ENCODE measurements at places on chromosomes 2 and 18.
A peak's percentile ranks its signal among the peaks of the same experiment; 100 is the strongest.

- DNase-seq: no peak
Observed at GRCh38 chr2:76008001-76008702, 297.4 kb upstream of the GCFC2 start.

DNA sequence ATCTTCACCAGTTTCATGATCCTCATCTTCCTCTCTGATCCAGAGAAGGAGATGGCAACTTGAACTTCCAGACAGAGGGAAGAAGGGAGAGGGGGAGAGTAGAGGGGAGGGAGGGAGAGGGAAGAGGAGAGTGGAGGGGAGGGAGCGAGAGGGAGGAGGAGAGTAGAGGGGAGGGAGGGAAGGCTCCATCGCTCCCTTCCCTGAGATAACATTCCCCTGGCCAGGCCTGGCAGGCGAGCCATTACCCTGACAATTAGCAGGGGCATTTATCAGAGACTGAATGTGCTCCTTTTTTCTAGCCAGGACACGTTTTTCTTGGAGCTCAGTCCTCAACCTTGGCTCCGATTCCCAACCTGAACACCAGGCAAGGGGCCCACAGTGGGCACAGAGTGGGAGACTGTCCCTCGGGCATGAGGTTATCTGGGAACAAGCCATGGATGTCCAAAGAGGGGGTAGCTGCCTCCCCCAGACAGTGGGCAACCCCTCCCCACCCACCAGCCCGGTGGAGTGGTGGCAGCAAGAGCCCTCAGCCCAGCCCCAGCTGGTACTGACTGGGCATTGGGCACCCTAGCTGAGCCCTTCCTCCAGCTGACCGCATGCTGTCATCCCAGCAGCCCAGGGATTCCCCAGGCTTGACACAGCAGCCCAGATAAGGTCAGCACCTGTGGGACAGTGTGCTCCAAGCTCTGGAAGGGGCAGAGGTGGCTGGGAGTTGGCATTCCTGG lies 81.8 kb downstream of the TNS1 start:
- no peak for DNase-seq

- no peak for DNase-seq
Observed at GRCh38 chr2:239182981-239183791, 217.6 kb downstream of the HDAC4 start.

- no peak for DNase-seq
Observed at GRCh38 chr2:27336173-27336572, 13.3 kb upstream of the MPV17 start.

- no peak for DNase-seq
Observed at GRCh38 chr2:160558531-160558930, 64.9 kb upstream of the RBMS1 start.

- DNase-seq: peak; percentile 26
Observed at GRCh38 chr18:78731398-78732032, 248.1 kb upstream of the SALL3 start.

DNA sequence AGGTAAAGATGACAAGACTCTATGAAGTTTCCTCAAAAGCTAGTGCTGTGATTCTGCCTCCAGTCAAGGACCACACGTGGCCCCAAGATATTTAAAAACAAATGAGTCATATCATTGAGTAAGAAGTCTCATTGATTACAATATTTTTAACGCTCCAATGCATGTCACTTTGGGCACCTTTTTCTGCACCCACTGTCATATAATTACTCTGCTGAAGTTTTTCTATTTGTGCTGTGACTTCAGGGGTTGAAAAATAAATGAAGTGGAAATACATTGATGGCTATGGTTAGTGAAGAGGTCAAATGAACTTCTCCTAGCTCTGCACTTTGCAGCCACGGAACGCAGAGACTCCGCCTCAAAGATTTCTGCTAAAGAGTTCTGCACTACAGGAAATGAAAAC lies 344.3 kb upstream of the KYNU start:
- no peak for DNase-seq

- DNase-seq: no peak
Observed at GRCh38 chr18:75395137-75395536, 32.4 kb downstream of the SMIM21 start.

GRCh38 chr2:154952346-154952980 lies 254.0 kb downstream of the KCNJ3 start:
- no peak for DNase-seq

- DNase-seq: peak; percentile 63
Observed at GRCh38 chr2:30421604-30422443, 25.2 kb upstream of the LCLAT1 start.

DNA sequence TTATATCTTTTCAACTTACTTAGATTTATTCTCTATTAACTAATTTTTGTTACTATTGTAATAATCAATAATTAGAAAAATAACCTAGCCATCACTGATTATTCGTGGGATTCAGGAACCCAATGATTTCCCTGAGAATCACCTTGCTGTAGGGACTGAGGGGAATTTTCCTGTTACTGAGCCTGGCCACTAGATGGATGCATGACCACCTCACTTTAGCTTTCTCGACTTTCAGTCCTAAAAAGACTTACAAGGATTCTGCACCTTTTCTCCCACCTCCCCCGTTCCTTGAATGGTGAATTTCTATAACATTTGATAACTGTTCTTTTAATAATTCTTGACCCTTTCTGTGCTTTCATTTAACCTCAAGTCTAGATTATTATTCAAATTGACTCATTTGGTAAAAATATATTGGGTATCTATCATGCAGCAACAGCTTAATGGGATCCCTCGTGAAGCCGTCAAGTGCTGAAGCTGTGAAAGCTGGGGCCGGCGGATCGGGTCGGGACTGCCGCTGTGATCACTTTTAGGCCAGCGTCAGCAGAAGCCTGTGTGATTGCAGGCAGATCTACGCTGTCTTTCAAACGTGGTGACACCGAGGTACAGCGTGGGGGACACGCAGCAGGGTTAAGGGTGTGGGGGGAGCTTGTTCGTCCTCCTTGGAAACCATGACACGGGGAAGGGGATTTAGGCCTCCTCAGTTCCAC lies 38.8 kb upstream of the TMEM18 start:
- no peak for DNase-seq

DNA sequence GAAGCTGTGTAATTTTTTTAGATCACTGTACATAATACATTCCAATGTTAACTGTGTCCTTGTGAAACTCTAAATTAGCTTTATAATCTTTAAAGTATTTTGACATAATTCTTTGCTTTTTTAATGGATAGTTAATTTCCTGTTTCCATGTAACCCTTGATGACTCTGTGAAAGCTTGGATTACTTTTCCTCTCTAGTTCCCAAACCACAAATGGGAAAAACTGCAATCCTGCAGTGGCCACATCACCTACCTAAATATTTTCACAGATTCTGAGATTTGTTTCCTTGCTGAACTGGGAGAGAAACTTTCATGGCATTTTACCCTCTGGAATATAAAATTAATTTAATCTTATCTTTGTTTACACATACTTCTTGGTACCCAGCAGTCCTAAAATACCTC lies 161.6 kb upstream of the CCDC68 start:
- no peak for DNase-seq

- DNase-seq: no peak
Observed at GRCh38 chr2:43905871-43906270, 67.1 kb downstream of the ABCG8 start.
